ENCODE measurements at places on chromosomes 3 and 15. TPM values are rescaled to one million over a fixed set of nuclear protein-coding genes. Genes with fewer than 3 reads are reported as not detected.

- no peak for DNase-seq
Observed at GRCh38 chr3:177820683-177821316, 623.5 kb upstream of the TBL1XR1 start.

GRCh38 chr15:73165844-73166243 lies 113.6 kb downstream of the NEO1 start:
- no peak for DNase-seq

- no peak for DNase-seq
Observed at GRCh38 chr3:44363591-44363990, 25.0 kb downstream of the TCAIM start.

DNA sequence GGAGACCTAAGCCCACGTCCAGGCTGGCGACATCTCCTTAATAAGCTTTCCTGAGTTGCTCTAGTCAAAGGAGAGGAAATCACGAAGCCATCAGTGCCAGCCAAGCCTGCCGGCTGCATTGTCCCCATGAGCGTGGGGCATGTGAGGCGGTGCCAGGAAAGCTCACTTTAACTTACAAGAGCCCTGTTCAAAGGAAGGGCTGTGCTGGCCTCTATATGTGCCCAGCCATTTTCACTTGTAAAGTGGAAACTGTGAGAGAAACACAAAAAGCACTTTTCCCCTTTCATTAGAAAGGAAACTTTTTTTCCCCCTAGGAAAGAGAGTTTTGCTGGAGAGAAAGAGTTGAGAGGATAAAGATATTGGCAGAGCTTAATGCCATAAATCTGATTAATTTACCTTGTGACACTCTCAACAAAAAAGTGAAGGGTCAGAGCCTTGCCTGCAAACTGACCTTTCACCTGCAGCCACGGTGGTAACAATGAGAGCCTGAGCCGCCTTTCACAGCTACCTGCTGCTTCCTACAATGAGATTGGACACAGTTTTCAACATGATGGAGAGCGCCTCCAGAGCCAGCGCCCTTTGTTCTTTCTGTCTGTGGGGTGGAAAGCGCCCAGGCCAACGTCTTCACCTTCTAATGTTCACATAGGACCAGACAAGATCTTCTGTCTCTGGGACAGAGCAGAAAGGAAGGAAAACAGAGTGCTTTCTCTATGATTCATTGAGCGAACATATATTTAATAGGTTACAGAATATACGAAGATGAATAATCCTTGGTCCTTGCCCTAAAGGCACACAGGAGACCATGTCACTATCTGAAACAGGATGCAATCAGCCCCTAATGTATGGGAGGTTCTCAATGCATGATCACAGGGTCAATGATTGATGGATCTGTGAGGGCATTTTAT lies 233.1 kb upstream of the HES1 start:
- DNase-seq, result no peak

DNA sequence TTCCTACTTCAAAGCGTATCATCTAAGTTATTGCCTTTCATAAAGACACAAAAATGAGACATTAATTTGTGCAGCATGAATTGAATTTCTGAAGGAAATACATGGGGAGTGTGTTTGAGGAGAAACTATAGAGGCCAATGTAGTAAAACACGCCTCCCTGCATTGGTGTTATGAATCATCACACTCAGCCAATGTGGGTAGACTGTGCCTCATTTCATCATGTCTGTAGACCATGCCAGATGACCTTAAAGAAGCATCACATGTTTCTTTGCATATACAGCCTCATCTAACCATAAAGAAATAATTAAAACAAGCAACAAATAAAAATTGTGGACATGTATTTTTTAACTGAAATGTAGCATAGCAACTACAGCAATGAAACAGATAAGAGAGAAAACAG lies 486.0 kb upstream of the ADAMTS9 start:
- no peak for DNase-seq

- no peak for DNase-seq
Observed at GRCh38 chr3:143536817-143537535, 311.3 kb downstream of the SLC9A9 start.

DNA sequence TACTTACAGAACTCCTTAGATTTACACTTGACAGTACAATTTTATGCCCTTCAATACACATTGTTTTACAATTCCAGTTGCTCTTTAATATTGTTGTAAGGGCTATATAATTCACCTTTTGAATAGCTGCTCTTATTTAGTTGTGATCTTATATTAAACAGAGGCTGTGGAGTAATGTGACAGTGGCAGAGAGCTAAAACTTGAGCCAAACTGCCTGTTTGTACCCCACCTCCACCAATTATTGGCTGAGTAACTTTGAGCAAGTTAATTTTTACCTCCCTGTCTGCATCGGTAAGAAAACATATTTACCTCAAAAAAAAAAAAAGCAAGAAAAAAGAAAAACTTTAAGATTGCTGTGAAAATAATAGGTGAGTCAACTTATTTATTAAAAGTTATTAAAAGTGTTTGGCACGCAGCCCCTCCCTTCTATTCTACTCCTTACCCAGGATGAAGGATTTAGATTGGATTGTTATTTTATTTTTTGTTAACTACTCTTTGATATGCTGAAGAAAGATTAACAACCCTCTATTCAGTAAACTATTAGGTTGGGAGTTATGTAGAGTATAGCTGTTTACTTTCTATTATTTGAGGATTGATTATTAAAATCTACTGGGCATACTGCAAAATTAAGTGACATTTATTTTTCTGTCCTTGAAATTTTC lies 1.7 kb downstream of the SEC62 start:
- no peak for DNase-seq

DNA sequence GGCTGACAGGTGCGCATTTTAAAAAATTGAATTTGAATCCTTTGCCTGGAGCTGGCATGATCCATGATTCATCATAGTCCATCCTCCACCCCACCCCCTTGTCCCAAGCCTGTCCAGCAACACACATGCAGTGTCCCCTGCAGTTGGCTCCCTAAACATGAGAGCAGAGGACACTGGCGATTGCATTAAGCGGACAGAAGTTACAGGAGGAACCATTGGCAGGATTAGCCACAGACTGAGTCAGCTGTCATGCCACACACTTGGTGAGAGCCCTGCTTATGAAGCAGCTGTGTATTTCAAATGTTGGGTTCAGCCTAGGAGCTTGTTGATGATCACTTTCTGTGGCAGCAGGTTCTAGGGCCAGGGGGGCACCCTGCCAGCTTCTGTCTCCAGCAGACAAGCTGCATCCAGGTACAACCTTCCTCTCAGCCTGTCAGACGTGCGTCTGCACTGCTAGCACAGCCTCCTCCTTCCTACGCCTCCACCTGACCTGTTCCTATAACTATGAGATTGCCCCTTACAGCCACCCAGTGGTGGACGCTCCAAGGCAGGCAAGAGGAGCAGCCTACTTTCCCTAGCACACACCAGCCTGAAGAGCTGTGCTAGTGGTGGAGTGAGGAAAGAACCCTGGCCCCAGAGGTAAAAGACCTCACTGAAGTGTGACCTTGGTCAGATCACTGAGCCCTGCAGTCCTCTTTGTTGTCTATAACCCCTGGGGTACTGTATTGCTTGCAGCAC lies 121.9 kb downstream of the SLCO3A1 start:
- no peak for DNase-seq

GRCh38 chr15:59406446-59406845 lies 31.5 kb upstream of the FAM81A start:
- DNase-seq, result no peak

DNA sequence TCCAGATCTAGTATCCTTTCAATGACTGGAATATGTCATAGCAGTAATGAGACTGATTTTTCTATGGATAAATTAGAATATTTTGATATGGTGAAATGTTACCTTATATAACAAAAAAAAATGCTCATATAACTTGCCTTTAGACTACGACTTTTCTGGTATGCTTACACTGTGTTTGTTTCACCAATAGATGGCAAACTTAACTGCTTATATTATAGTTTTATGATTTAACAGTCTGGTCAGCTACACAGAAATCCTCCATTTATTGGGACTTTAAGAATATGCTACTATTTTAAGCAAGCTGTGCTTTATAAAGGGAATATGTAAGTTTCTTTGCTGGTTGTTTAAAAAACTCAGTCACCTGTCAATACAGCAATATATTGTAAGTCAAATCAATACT lies 205.6 kb downstream of the VGLL3 start:
- no peak for DNase-seq

DNA sequence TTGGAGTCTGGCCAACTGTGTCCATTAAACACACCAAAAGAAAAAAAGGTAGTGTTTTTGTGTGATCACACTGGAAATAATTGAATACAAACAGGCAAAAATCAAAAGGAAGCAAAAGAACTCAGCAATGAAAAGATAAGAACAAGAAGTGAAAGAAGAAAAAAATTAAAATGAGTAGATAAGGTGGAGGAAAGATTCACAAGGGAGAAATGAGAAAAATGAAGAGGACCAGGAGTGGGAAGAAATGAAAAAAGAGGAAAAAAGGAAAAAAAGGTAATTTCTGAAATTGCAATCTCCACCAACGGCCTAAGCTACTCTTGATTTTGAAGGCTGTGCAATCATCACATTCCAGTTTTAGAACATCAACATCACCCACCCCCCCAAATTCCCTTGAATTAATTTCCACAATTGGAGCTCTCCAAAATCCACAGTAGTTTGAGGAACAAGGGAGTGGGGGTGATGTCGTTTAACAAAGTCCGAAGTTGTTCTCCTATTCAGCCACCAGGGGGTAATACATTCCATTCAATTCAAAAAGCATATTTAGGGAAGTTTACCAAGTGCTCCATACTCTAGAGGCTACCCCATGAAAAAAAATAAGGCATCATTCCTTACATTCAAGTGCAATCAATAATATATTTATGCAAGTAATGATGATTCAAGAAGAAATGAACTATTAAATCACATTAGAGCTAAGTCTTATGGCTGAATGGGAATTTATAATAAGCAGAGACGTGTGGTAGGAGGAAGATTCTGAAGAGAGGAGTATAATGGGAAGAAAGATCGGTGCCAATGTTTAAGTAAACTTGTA lies 37.4 kb downstream of the ZNF860 start:
- peak; percentile 22 for DNase-seq

IL16 gene
- 310 TPM for polyA plus RNA-seq

IL17RE gene
- polyA plus RNA-seq, result 1.2 TPM

ADCY5 gene
- 0.02 TPM for polyA plus RNA-seq

SCG3 gene
- not detected for polyA plus RNA-seq

RASA2 gene
- 39.2 TPM for polyA plus RNA-seq

TBC1D5 gene
- polyA plus RNA-seq, result 35.8 TPM

FAM81A gene
- not detected for polyA plus RNA-seq

All from CD8-positive, alpha-beta memory T cell (primary cell).